ENCODE measurements at places on chromosomes 6 and 20. TPM values are rescaled to one million over a fixed set of nuclear protein-coding genes. Genes with fewer than 3 reads are reported as not detected.

The ANKRD66 gene
- polyA plus RNA-seq: not detected

The CCN6 gene
- not detected for polyA plus RNA-seq

The COL12A1 gene
- 165 TPM for polyA plus RNA-seq

The PAX1 gene
- polyA plus RNA-seq: not detected

The CRISP3 gene
- 0.90 TPM for polyA plus RNA-seq

The PRICKLE4 gene
- 3.0 TPM for polyA plus RNA-seq

The HLA-DMB gene
- polyA plus RNA-seq: 11.0 TPM

The STMND1 gene
- polyA plus RNA-seq: not detected

- H3K4me1 ChIP-seq: peaks cover 8% of the 10 kb centered on the region
- no peaks in the 10 kb centered on the region for H3K27me3 ChIP-seq
- no peak overlapping the region for H3K27ac ChIP-seq
- no peak overlapping the region for H3K4me3 ChIP-seq
Observed at GRCh38 chr6:15425947-15426346, 180.1 kb downstream of the JARID2 start.

DNA sequence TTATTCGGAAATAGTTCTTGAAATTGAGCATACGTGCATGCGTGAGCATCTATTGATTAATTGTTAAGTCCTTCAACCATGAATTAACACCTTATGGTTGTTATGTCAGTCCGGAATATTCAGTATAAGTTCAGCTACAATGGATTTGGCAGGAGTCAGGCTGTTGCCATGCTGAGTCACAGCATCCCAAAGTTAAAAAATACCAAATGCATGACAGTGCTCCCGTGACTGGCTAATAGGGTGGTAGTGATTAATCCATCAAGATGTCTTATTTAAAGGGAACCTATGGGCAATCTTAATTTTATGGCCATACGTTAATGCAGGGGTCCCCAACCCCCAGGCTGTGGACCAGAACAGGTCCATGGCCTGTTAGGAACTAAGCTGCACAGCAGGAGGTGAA is 10.5 kb downstream of the RAE1 start:
- no peaks in the 10 kb centered on the region for H3K27me3 ChIP-seq
- H3K36me3 ChIP-seq: no peaks in the 10 kb centered on the region
- no peaks in the 10 kb centered on the region for H3K4me1 ChIP-seq
- no peak overlapping the region for H3K4me3 ChIP-seq
- no peak overlapping the region for H3K27ac ChIP-seq

GRCh38 chr6:13796781-13797180 is 17.6 kb downstream of the MCUR1 start:
- DNase-seq: no peak
- no peaks in the 10 kb centered on the region for H3K4me1 ChIP-seq
- H3K36me3 ChIP-seq: no peaks in the 10 kb centered on the region
- H3K27ac ChIP-seq: no peak overlapping the region

DNA sequence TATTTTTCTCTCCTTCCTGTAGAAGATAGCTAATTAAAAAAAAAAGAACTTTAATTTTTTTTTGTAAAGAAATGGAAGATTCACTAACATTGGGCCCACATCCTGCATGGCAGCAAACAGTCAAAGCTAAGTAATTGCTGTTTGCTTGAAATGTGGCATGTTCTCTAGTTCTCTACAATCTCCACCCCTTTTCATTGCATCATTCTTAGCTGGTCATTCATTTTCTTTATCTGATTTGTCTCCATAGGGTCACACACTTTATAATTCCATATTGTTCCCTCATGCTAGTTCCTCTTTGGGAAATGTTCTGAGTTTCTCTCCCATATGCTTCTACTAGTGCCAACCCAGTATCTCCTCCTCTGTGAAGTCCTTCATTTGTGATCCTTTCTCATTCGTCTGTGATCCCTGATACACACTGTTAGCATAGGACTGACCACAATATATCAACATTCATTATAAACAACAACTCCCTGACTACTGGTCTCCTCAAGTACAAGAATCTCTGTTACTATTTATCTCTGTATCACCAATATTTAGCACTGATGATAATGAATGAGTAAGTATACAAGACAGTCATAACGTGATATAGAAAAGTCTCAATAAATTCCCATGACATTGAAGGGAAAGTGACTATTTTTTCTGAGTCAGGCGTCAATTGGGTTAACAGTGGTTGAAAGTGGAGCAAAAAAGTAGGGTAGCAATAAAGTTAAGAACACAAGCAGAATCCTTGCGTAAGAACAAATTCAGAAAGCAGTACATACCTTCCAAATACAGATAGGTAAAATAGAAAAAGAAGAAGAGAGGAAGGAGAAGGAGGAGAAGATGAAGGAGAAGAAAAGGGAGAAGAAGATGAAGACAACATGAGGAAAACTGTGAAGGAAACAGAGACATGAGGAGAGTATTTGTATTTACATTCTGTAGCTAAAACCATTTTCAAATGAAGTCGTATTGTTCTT is 33.2 kb upstream of the MYB start:
- no peaks in the 10 kb centered on the region for H3K36me3 ChIP-seq
- H3K27me3 ChIP-seq: no peaks in the 10 kb centered on the region
- no peak overlapping the region for H3K27ac ChIP-seq
- H3K4me1 ChIP-seq: no peaks in the 10 kb centered on the region
- no peak overlapping the region for H3K4me3 ChIP-seq

DNA sequence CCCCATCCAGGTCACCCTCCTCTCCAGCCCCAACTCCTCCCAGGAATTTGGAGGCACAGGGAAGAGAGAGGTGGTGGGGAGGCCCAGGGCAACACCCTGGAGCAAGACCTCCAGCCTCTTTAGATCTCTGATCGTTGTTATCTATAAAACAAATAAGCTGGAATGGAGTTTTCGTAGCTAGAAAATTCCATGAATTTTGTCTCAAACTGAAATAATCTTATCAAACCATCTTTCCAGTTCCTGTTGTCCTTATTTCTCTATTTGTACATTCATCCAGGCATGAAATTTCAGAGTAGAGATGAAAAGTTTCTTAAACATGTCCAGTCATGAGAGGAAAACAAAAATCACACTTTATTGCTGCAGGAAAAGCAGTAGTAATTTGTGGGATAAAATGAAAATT is 6.2 kb upstream of the SLC4A11 start:
- no peak overlapping the region for H3K27ac ChIP-seq
- no peak for DNase-seq
- no peaks in the 10 kb centered on the region for H3K27me3 ChIP-seq
- no peaks in the 10 kb centered on the region for H3K36me3 ChIP-seq
- peaks cover 6% of the 10 kb centered on the region for H3K4me1 ChIP-seq
- no peak overlapping the region for H3K4me3 ChIP-seq

- no peaks in the 10 kb centered on the region for H3K27me3 ChIP-seq
- no peak overlapping the region for H3K4me3 ChIP-seq
- no peak overlapping the region for H3K27ac ChIP-seq
- no peaks in the 10 kb centered on the region for H3K36me3 ChIP-seq
Observed at GRCh38 chr20:49290608-49291191, 12.8 kb upstream of the ZNFX1 start.

- H3K27me3 ChIP-seq: no peaks in the 10 kb centered on the region
- no peak overlapping the region for H3K4me3 ChIP-seq
- H3K27ac ChIP-seq: no peak overlapping the region
- no peaks in the 10 kb centered on the region for H3K4me1 ChIP-seq
- no peak for DNase-seq
- no peaks in the 10 kb centered on the region for H3K36me3 ChIP-seq
Observed at GRCh38 chr20:32135983-32136515, 26.5 kb downstream of the TM9SF4 start.

DNA sequence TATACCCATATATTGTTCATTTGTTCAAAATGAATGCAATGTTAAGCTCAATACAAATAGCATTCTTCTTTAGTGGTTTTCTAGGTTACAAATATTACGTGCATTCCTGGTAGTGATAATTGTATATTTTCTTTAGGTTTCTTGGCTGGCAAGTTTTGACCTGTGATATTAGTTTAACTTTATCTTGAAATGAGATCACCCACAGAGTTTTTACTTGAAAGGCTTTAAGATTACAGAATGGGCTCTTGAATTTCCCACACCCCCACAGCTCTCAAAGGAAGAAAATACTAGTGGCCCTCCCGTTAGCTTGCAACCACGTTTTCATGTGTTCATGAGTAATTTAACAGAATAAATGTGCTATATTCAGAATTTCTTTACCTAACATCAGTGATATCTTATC is 1315.5 kb upstream of the GJE1 start:
- DNase-seq: no peak
- H3K4me1 ChIP-seq: no peaks in the 10 kb centered on the region
- H3K27me3 ChIP-seq: no peaks in the 10 kb centered on the region

DNA sequence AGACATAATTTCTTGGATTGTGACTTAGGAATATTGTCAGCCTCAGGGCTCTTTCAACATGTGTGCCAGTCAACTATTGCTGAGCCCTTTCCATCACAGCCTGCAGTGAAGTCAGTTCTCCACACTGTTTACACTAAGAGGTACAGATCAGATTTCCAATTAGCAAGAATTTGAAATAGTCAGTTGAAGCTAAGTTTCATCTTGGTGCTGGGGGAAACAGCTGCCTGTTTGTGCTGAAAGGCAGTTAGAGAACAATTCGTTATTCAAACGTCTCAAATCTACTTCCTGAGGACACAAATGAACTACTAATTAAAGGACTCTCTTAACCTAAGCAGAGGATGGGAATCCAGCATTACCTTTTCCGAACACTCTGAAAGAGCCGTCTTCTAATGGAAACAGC is 25.9 kb downstream of the ADGRF1 start:
- no peaks in the 10 kb centered on the region for H3K27me3 ChIP-seq
- no peak for DNase-seq
- no peak overlapping the region for H3K4me3 ChIP-seq

DNA sequence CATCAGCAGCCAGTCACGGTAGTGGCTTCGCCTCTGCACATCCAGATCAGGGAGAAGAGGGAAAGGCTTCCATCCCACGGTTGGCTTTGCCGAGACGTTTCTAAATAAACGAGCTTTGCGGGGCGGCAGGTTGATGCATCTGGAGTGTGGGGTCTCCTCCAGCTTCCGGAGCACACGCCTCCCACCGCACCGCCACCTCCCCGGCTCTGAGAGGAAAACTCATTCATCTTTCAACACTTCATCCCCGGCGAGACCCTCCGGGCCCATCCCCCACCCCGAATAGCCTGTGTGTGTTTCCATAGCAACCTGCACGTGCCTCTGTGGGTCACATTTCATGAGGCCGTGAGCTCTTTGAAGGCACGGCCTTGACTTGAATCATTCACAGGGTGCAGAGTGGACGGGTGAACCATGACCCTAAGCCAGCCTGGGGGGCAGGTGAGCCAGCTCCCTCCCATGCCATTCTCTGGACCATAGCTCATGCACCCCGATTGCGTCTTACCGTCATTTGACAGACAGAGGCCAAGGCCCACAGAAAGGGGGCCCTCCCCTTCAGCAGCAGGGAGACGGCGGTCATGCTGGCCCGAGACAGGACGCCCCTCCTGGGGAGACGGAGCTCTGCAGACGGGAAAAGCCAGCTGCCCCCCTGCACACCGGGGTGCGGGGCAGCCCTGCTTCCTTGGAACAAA is 16.2 kb upstream of the CHRNA4 start:
- H3K4me1 ChIP-seq: no peaks in the 10 kb centered on the region
- no peaks in the 10 kb centered on the region for H3K27me3 ChIP-seq
- no peak overlapping the region for H3K4me3 ChIP-seq
- H3K27ac ChIP-seq: no peak overlapping the region
- DNase-seq: no peak

DNA sequence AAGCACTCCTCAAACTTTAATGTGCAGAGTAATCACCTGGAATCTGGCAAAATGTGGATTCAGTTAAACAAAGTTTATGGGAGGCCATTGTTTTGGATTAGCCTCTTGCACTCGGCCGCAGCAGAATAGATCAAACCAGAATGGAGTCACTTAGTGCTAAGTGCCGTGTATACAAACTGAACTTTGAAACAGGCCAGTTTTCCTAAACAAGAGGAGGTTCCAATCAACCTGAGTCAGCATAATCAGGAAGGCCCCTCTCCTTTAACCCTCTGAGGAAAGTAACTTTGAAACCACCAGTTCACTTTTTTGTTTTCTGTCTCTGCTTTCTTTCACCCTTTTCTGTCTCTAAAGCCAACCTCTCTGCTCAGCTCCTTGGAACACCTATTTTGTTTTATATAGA is 92.2 kb downstream of the UST start:
- no peak overlapping the region for H3K27ac ChIP-seq
- peaks cover 2% of the 10 kb centered on the region for H3K4me1 ChIP-seq
- no peaks in the 10 kb centered on the region for H3K27me3 ChIP-seq
- no peak overlapping the region for H3K4me3 ChIP-seq
